Karpas-422 (cell line): ENCODE measurements at places on chromosomes 16 and 17. TPM values are rescaled to one million over a fixed set of nuclear protein-coding genes. Genes with fewer than 3 reads are reported as not detected.

DNA sequence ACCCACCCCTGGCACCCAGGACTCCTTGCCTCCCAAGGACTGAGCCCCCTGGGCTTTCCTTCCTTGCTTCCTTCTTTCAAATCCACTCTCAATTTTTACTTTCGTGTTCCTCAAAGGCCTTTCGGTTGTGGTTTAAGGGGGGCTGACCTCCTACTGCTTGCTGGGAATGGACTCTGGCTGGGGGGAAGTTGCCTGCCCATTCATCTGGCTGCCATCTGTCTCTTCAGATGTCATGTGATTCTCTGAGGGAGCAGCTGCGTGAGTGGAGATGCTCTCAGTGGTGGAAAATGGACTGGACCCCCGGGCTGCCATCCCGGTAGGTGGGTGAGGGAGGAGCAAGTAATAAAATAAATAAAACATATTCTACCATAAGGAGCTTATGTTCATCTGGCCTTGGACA is 93.8 kb upstream of the RPRML start:
- H3K4me3 ChIP-seq: no peak overlapping the region
- H3K27me3 ChIP-seq: no peaks in the 10 kb centered on the region
- no peak for DNase-seq
- no peak overlapping the region for H3K27ac ChIP-seq
- no peaks in the 10 kb centered on the region for H3K36me3 ChIP-seq

GRCh38 chr17:32303781-32304288 is 38.1 kb downstream of the C17orf75 start:
- H3K27ac ChIP-seq: no peak overlapping the region
- H3K36me3 ChIP-seq: no peaks in the 10 kb centered on the region
- no peak for DNase-seq

GRCh38 chr17:60960398-60961065 is 282.9 kb downstream of the BCAS3 start:
- no peaks in the 10 kb centered on the region for H3K4me1 ChIP-seq
- DNase-seq: no peak
- H3K27ac ChIP-seq: no peak overlapping the region
- H3K27me3 ChIP-seq: no peaks in the 10 kb centered on the region

GRCh38 chr17:83133302-83134121 is 54.1 kb downstream of the METRNL start:
- no peaks in the 10 kb centered on the region for H3K4me1 ChIP-seq
- H3K27me3 ChIP-seq: no peaks in the 10 kb centered on the region
- H3K27ac ChIP-seq: no peak overlapping the region
- DNase-seq: no peak
- H3K4me3 ChIP-seq: no peak overlapping the region

GRCh38 chr17:72592242-72592966 is 471.6 kb downstream of the SOX9 start:
- no peaks in the 10 kb centered on the region for H3K27me3 ChIP-seq
- H3K36me3 ChIP-seq: no peaks in the 10 kb centered on the region
- no peak overlapping the region for H3K4me3 ChIP-seq
- no peak for DNase-seq
- peaks cover 11% of the 10 kb centered on the region for H3K4me1 ChIP-seq

- no peaks in the 10 kb centered on the region for H3K36me3 ChIP-seq
- H3K4me1 ChIP-seq: no peaks in the 10 kb centered on the region; the same call in 1 of the 2 replicates
- H3K27me3 ChIP-seq: no peaks in the 10 kb centered on the region
- H3K27ac ChIP-seq: no peak overlapping the region
- H3K4me3 ChIP-seq: no peak overlapping the region
- DNase-seq: no peak
Observed at GRCh38 chr16:80347900-80348299, 192.9 kb upstream of the DYNLRB2 start.

- no peaks in the 10 kb centered on the region for H3K27me3 ChIP-seq
- peaks cover 34% of the 10 kb centered on the region for H3K36me3 ChIP-seq
- peak overlapping the region; percentile 68 for H3K27ac ChIP-seq
- H3K4me1 ChIP-seq: peaks cover 60% of the 10 kb centered on the region
Observed at GRCh38 chr17:49218941-49219913, 8.7 kb downstream of the ABI3 start.

GRCh38 chr17:53466733-53467132 is 356.0 kb upstream of the KIF2B start:
- no peaks in the 10 kb centered on the region for H3K27me3 ChIP-seq
- H3K36me3 ChIP-seq: no peaks in the 10 kb centered on the region
- H3K4me3 ChIP-seq: no peak overlapping the region
- H3K27ac ChIP-seq: no peak overlapping the region
- DNase-seq: no peak

The CACNB1 gene
- 9.1 and 13.6 TPM in 2 replicates for total RNA-seq

DNA sequence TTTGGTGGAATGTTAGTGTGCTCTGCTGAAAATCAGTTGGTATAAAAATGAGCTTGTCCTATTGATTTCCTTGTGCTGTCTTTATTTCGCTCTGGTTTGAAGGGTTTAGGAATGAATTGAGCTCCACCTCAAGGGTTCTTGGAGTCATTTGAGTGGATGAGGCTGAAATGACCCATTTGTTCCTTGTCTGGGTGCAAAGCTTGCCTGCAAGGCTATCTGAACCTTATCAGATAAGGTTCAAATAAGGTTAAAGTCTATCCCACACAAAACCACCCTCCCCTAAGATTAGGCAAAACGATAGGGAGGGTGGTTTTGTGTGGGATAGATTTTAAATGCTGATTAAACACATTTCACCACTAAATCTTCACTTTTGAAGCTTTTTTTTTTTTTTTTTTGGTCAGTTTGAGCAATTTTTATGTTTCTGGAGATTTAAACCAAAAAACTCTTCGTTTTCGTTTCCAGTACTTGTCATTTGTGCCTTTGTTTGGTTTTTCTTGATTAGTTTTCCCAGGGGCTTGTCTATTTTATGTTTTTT is 62.7 kb downstream of the ARHGAP44 start:
- H3K4me3 ChIP-seq: no peak overlapping the region
- H3K27me3 ChIP-seq: no peaks in the 10 kb centered on the region
- H3K4me1 ChIP-seq: no peaks in the 10 kb centered on the region
- DNase-seq: no peak
- no peak overlapping the region for H3K27ac ChIP-seq

DNA sequence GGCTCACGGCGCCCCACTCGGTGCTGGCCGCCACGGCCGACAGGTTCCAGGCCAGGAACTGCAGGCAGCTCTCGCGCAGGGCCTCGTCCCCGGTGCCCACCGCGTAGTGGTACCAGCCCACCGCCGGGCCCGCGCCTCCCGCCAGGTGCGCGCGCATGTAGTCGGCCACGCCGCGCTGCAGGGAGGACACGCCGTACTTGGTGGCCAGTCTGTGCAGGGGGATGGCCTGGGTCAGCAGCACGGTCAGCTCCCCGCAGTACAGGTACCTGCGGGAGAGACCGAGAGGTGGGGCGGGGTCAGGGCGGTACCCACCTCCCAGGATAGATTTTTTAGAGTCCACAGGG is 4.2 kb downstream of the BTBD17 start:
- H3K27ac ChIP-seq: no peak overlapping the region
- no peak for DNase-seq
- H3K4me1 ChIP-seq: no peaks in the 10 kb centered on the region
- no peaks in the 10 kb centered on the region for H3K36me3 ChIP-seq

The ACAP1 gene
- 51.0 and 85.0 TPM in 2 replicates for total RNA-seq

- H3K4me3 ChIP-seq: no peak overlapping the region
- no peak overlapping the region for H3K27ac ChIP-seq
- no peaks in the 10 kb centered on the region for H3K36me3 ChIP-seq
- DNase-seq: peak; percentile 17
- no peaks in the 10 kb centered on the region for H3K27me3 ChIP-seq
- no peaks in the 10 kb centered on the region for H3K4me1 ChIP-seq
Observed at GRCh38 chr17:66647391-66647983, 187.4 kb upstream of the CACNG5 start.

- H3K4me3 ChIP-seq: no peak overlapping the region
- no peak overlapping the region; the same call in 1 of the 2 replicates for H3K27ac ChIP-seq
- H3K4me1 ChIP-seq: peaks cover 28% of the 10 kb centered on the region
- H3K27me3 ChIP-seq: no peaks in the 10 kb centered on the region
- peaks cover 21% of the 10 kb centered on the region for H3K36me3 ChIP-seq
Observed at GRCh38 chr17:77206158-77206956, 65.6 kb downstream of the SEC14L1 start.

DNA sequence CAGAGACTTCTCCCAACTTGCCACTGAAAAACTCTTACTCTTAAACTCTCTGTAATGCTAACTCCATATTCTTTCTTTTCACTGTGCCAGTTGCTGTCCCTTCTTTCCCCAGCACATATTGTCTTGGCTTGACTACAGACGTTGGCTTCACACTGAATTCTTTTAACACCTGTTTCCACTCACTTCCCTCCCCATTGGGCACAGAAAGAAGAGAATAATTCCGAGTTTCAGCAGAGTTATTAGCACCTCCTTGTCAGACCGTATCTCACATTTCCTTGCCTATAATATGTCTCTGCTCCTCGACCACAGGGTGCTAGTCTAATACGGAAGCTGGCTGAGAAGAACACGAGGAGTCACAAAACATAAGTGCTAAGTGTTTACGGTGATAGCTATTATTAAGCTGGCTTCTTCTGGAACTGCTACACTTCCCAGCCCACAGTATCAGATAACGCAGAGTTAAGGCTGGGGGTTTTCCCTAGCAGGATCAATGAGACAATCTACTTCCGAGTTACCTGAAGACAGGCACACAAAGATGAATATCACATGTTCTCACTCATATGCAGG is 188.5 kb upstream of the CDH8 start:
- no peaks in the 10 kb centered on the region for H3K4me1 ChIP-seq
- DNase-seq: no peak
- H3K27me3 ChIP-seq: no peaks in the 10 kb centered on the region
- no peak overlapping the region for H3K4me3 ChIP-seq
- no peaks in the 10 kb centered on the region for H3K36me3 ChIP-seq
- no peak overlapping the region for H3K27ac ChIP-seq

GRCh38 chr16:54077050-54077821 is 209.4 kb downstream of the IRX3 start:
- DNase-seq: no peak
- H3K27me3 ChIP-seq: no peaks in the 10 kb centered on the region
- H3K4me1 ChIP-seq: no peaks in the 10 kb centered on the region
- H3K27ac ChIP-seq: no peak overlapping the region
- no peak overlapping the region for H3K4me3 ChIP-seq

DNA sequence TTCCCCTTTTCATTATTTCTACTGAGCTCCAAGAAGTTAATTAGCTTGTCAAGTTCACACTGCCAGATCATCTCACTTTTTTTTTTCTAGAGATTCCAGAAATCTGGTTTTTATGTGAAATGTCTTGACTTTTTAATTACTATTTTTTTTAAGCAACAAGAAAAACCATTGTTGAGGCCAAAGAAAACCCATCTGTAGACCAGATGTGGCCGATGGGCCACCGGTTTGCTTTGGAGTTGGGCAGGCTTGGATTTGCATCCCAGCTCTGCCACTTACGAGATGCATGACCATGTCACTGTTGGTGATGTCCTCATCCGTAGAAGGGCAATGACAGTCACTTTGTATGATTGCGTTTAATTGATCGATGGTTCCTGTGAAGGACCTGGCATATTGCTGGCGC is 34.2 kb upstream of the MRTFB start:
- H3K4me3 ChIP-seq: no peak overlapping the region
- no peaks in the 10 kb centered on the region for H3K27me3 ChIP-seq
- H3K36me3 ChIP-seq: no peaks in the 10 kb centered on the region
- no peaks in the 10 kb centered on the region for H3K4me1 ChIP-seq

The COTL1 gene
- total RNA-seq: 162 and 215 TPM in 2 replicates

DNA sequence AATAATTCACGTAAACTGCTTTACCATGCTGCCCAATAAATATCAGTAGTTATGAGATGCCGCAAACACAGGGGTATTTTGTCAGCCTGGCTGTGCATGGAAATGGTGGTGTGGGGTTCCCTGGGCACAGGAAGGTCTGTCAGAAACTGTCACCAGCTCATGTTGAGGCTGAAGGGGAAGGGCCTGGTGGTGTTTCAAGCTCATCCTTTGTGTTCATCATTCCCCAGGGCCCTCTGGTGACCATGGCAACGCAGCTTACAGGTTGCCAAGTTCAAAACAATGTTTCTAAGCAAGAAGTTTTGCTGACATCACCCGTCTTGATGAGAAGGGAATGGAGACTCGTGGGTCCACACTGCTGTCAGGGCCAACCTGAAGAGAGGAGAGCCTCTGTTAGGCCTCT is 348.9 kb upstream of the C16orf82 start:
- H3K36me3 ChIP-seq: no peaks in the 10 kb centered on the region
- no peaks in the 10 kb centered on the region for H3K27me3 ChIP-seq
- no peak overlapping the region for H3K4me3 ChIP-seq
- no peaks in the 10 kb centered on the region for H3K4me1 ChIP-seq
- peak; percentile 48 for DNase-seq
